ENCODE measurements at places on chromosomes 13 and 19. TPM values are rescaled to one million over a fixed set of nuclear protein-coding genes. Genes with fewer than 3 reads are reported as not detected.

TRAPPC2B gene
- total RNA-seq: 3.4 TPM

CCNE1 gene
- 34.1 TPM for total RNA-seq

UPK1A gene
- 0.21 TPM for total RNA-seq

DENND1C gene
- total RNA-seq: 57.9 TPM

RAD23A gene
- total RNA-seq: 219 TPM

DNA sequence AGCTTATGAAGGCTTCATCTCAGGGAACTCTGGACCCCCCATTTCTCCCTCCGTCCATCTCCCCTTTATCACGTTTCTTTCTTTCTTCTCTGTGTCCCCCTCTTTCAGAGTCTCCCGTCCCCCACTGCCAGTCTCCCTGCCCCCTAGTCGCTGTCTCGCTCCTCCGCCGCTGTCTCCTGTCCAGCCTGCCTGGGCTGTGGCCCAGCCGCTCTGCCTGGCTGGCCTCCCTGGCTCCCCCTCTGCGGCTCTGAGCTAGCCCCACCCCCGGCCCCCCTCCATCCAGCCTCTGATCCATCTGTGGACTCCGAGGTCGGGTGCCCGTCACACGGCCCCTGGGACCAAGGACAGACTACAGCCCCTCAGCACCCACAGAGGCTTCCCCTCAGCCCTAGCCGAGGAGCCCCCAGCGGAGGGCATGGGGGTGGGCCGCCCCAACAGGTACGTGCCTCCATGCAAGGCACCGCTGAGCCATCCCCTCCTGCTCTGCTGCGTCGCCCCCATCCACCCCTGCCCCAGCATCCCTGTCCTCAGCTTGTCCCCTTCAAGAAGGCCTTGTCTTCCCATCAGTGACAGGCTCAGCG, 1.1 kb upstream of the KCNJ14 start:
- peaks cover 14% of the 10 kb centered on the region for H3K4me1 ChIP-seq
- no peak for DNase-seq
- H3K36me3 ChIP-seq: peaks cover 33% of the 10 kb centered on the region
- H3K27ac ChIP-seq: no peak overlapping the region
- no peaks in the 10 kb centered on the region for H3K27me3 ChIP-seq
- no peak overlapping the region for H3K4me3 ChIP-seq

GRCh38 chr19:18109733-18110608, 12.4 kb downstream of the MAST3 start:
- H3K27ac ChIP-seq: no peak overlapping the region
- H3K4me1 ChIP-seq: peaks cover 15% of the 10 kb centered on the region
- H3K36me3 ChIP-seq: no peaks in the 10 kb centered on the region
- DNase-seq: peak; percentile 49
- peak overlapping the region; percentile 71 for H3K4me3 ChIP-seq

GRCh38 chr13:71964491-71965100, 97.6 kb upstream of the DACH1 start:
- no peaks in the 10 kb centered on the region for H3K27me3 ChIP-seq
- DNase-seq: no peak
- H3K4me1 ChIP-seq: peaks cover 3% of the 10 kb centered on the region

- DNase-seq: no peak
- H3K4me3 ChIP-seq: no peak overlapping the region
- H3K27me3 ChIP-seq: no peaks in the 10 kb centered on the region
- no peak overlapping the region for H3K27ac ChIP-seq
These were observed 1721.9 kb downstream of the OLFM4 start for GRCh38 chr13:54750521-54750920.

DNA sequence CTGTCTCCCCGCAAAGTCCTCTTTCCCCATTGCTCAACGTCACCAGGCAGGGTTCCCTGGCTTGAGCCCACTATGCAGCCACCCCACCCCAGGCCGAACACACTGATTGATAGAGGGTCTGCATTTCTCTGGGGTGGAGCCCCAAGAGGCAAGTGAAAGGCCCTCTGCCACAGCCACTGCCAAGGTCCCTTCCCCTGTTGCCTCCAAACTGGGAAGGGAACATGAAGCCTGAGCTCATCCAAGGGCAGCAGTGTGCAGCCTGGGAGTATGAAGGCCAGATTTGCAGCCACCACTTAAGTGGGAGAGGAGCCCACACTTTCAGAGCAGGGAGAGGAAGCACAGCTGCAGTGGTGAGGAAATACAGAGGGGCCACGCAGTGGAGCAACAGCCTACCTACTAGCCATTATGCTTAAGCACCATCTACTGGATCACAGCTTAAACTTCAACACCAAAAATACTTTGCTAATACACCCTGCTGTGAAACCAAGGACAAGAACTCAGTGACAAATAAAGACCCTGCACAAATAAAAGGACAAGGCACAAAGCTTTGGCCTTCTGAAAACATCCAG, 48.6 kb downstream of the UBL3 start:
- H3K4me1 ChIP-seq: peaks cover 23% of the 10 kb centered on the region
- no peak overlapping the region for H3K27ac ChIP-seq
- no peak for DNase-seq
- H3K4me3 ChIP-seq: no peak overlapping the region
- H3K27me3 ChIP-seq: no peaks in the 10 kb centered on the region

DNA sequence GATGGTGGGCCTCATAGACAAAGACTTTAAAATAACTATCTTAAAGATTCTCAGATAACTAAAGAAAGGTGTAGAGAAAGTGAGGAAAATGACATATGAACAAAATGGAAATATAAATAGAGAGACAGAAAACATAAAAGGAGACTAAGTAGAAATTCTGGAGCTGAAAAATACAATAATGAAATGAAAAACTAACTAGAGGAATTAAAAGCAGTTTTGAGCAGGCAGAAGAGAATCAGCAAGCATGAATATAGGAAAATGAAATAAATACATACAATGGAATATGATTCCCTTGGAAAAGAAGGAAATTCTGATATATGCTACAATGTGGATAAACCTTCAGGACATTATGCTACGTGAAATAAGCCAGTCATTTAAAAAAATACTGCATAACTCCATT, 3.9 kb downstream of the EEF1AKMT1 start:
- no peak for DNase-seq
- no peak overlapping the region for H3K4me3 ChIP-seq
- H3K27ac ChIP-seq: no peak overlapping the region
- peaks cover 54% of the 10 kb centered on the region for H3K36me3 ChIP-seq
- H3K27me3 ChIP-seq: no peaks in the 10 kb centered on the region

- H3K27ac ChIP-seq: no peak overlapping the region
- H3K4me1 ChIP-seq: no peaks in the 10 kb centered on the region
- no peak for DNase-seq
- no peaks in the 10 kb centered on the region for H3K27me3 ChIP-seq
- H3K36me3 ChIP-seq: no peaks in the 10 kb centered on the region
- H3K4me3 ChIP-seq: no peak overlapping the region
These were observed 198.0 kb upstream of the HTR2A start for GRCh38 chr13:47094734-47095434.

GRCh38 chr19:16144216-16144581, 714 bp downstream of the HSH2D start:
- peaks cover 25% of the 10 kb centered on the region for H3K4me1 ChIP-seq
- no peaks in the 10 kb centered on the region for H3K27me3 ChIP-seq
- H3K4me3 ChIP-seq: peak overlapping the region; percentile 98
- peak overlapping the region; percentile 96 for H3K27ac ChIP-seq
- peaks cover 17% of the 10 kb centered on the region for H3K36me3 ChIP-seq
- no peak for DNase-seq

GRCh38 chr13:104715111-104715510, 1648.9 kb upstream of the SLC10A2 start:
- no peaks in the 10 kb centered on the region for H3K36me3 ChIP-seq
- no peak overlapping the region for H3K27ac ChIP-seq
- H3K4me1 ChIP-seq: peaks cover 6% of the 10 kb centered on the region
- no peak overlapping the region for H3K4me3 ChIP-seq

DNA sequence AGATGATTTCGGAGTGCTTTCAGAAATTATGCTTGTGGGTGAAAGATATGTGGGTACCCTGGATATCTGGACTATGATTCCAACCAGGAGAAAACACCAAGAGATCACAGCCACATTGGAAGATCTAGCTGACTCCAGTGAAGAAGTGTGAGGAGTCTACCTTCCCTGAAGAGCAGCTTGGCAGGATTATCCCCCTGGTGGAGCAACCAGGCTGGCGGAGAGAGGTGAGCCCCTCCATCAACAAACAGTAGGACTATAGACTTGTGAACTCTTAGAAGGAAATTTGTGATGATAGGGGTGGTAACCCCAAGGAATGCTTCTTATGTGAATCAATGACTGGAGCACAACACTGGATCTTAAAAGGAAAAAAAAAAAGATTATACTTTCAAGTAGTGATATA, 47.8 kb upstream of the DIAPH3 start:
- H3K4me3 ChIP-seq: no peak overlapping the region
- DNase-seq: no peak
- peaks cover 6% of the 10 kb centered on the region for H3K27me3 ChIP-seq
- no peaks in the 10 kb centered on the region for H3K4me1 ChIP-seq

GRCh38 chr19:51971624-51972023, 15.0 kb downstream of the ZNF350 start:
- H3K36me3 ChIP-seq: peaks cover 78% of the 10 kb centered on the region
- H3K27ac ChIP-seq: no peak overlapping the region
- no peaks in the 10 kb centered on the region for H3K27me3 ChIP-seq
- no peak overlapping the region for H3K4me3 ChIP-seq
- DNase-seq: peak; percentile 23

- H3K4me3 ChIP-seq: peak overlapping the region; percentile 81
- peaks cover 88% of the 10 kb centered on the region for H3K4me1 ChIP-seq
- peak; percentile 68 for DNase-seq
- H3K36me3 ChIP-seq: peaks cover 8% of the 10 kb centered on the region
- peak overlapping the region; percentile 78 for H3K27ac ChIP-seq
- no peaks in the 10 kb centered on the region for H3K27me3 ChIP-seq
These were observed 13.8 kb downstream of the STK24 start for GRCh38 chr13:98563071-98563470.

DNA sequence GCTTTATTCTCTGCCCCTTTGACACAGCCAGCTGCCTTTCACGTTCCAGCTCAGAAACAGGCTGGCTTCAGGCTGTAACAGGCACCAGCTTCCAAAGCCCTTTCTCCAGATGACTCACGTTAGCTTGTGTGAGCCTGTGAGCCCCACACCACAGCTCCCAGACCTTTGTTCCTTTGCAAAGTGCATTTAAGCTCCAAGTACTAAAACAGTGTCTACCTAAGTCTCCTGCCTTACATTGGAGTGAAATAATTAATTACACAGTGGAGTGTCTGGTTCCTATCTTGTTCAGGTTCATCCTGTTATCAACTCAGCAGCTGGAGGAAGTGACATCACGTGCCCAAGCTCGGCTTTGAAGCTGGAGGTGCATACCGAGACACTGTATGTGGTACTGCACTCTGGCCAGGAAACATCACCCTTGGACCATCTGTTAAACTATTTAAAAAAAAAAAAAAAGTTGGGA, 475.8 kb downstream of the FOXO1 start:
- H3K36me3 ChIP-seq: no peaks in the 10 kb centered on the region
- H3K4me1 ChIP-seq: peaks cover 69% of the 10 kb centered on the region
- H3K27ac ChIP-seq: peak overlapping the region; percentile 81
- DNase-seq: peak; percentile 91

DNA sequence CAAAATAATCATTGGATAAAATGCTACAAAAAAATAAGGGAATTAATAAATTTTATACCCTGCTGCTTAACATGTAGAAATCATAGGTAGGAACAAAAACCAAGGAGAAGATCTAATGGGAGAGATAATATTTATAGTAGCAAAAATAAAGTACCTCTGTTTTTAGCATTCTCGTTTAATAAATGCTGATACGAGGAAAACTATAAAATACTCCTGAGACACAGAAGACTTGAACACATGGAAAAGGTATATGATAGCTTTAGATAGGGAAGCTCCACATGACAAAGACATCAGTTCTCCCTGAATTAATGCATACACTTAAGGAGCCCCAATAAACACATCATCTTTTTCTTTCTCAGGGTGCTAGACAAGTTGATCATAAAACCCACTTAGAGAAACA, 44.6 kb upstream of the MCF2L start:
- H3K4me3 ChIP-seq: no peak overlapping the region
- H3K27me3 ChIP-seq: peaks cover 20% of the 10 kb centered on the region
- DNase-seq: no peak
- no peaks in the 10 kb centered on the region for H3K4me1 ChIP-seq
- H3K36me3 ChIP-seq: no peaks in the 10 kb centered on the region

GRCh38 chr19:52248241-52248640, 21.1 kb upstream of the ZNF766 start:
- H3K36me3 ChIP-seq: no peaks in the 10 kb centered on the region
- H3K27me3 ChIP-seq: no peaks in the 10 kb centered on the region
- peak; percentile 85 for DNase-seq
- no peak overlapping the region for H3K27ac ChIP-seq
- H3K4me3 ChIP-seq: no peak overlapping the region

DNA sequence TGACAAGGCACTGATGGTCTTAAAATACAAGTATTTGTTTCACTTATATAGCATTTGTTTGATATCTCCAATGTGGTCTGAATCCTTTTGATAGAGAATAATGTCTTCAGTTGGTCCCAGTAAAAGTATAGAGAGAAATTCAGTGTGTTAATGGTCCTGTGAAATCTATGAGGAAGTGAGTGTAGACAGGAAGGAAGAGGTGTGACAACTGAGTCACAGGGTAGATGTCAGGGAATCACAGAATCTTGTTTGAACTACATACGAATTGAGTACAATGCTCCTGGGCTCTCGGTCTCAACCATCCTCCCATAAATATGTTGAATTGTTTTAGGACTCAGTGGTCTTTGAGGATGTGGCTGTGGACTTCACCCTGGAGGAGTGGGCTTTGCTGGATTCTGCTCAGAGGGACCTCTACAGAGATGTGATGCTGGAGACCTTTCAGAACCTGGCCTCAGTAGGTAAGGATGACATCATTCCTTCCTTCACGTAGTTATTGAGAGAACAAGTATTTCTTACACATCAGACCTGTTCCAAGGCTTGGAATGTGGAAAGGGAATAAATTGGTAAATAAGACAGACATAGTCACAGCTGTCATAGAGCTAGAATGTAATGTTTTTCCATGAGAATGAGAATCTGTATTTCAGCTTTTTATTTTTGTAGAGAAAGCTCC, 9.1 kb downstream of the ZNF555 start:
- no peaks in the 10 kb centered on the region for H3K27me3 ChIP-seq
- H3K36me3 ChIP-seq: peaks cover 57% of the 10 kb centered on the region
- DNase-seq: no peak
- peaks cover 13% of the 10 kb centered on the region for H3K4me1 ChIP-seq
- peak overlapping the region; percentile 43 for H3K27ac ChIP-seq

GRCh38 chr13:35789335-35790165, 313.1 kb upstream of the MAB21L1 start:
- H3K36me3 ChIP-seq: no peaks in the 10 kb centered on the region
- no peaks in the 10 kb centered on the region for H3K27me3 ChIP-seq
- no peak for DNase-seq
- no peak overlapping the region for H3K27ac ChIP-seq
- H3K4me1 ChIP-seq: no peaks in the 10 kb centered on the region

DNA sequence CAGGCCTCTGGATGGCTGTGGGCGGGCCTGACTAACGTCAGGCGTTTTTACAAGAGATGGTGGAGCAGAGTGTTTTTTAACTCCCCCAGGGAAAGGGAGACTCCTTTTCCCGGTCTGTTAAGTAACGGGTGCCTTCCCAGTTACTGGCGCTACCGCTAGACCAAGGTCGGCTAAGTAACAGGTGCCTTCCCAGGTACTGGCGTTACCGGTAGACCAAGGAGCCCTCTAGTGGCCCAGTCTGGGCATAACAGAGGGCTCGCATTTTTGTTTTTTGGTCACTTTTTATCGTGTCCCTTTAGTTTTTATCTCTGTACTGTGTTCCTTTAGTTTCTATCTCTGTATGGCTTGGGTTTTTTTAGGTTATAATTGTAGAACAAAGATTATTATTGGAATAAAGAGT, 10.0 kb downstream of the ZNF383 start:
- no peak overlapping the region for H3K4me3 ChIP-seq
- no peaks in the 10 kb centered on the region for H3K27me3 ChIP-seq
- DNase-seq: peak; percentile 32
- no peak overlapping the region for H3K27ac ChIP-seq
- peaks cover 76% of the 10 kb centered on the region for H3K36me3 ChIP-seq
- no peaks in the 10 kb centered on the region for H3K4me1 ChIP-seq
